ENCODE measurements at places on chromosomes 7 and 10.

GRCh38 chr10:61063901-61064300, 119.9 kb upstream of the RHOBTB1 start:
- no peak for DNase-seq

- DNase-seq: no peak
These were observed 108.9 kb downstream of the GRID1 start for GRCh38 chr10:86257683-86258082.

- DNase-seq: no peak
These were observed 183.7 kb upstream of the AUTS2 start for GRCh38 chr7:69414555-69414954.

DNA sequence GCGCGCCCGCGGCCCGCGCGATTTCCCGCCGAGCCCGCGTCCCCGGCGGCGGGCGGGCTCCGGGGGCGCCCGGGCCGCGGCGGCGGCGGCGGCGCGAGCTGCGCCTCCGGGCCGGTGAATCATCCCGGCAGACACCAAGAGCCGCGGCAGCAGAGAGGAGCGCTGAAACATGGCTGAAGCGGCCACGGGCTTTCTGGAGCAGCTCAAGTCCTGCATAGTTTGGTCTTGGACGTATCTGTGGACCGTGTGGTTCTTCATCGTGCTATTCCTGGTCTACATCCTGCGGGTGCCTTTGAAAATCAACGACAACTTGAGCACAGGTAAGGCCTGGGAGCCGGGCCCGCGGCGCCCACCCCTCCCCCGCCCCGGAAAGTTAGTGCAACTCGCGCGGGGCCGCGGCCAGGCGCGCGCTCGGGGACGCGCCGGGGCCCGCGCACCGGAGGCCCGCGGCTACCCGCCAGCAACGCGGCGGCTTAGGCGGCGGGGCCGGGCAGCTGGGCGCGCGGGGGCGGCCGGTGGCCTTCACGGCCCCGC, at the start of gene ST7:
Gene ST7 (plus strand): TSS at position 130 of the 534 bp plus-strand sequence. CDS start 40 bp downstream, at position 170.
- peak; percentile 31 for DNase-seq

- no peak for DNase-seq
These were observed 113.2 kb downstream of the MAPK8 start for GRCh38 chr10:48419714-48420113.

DNA sequence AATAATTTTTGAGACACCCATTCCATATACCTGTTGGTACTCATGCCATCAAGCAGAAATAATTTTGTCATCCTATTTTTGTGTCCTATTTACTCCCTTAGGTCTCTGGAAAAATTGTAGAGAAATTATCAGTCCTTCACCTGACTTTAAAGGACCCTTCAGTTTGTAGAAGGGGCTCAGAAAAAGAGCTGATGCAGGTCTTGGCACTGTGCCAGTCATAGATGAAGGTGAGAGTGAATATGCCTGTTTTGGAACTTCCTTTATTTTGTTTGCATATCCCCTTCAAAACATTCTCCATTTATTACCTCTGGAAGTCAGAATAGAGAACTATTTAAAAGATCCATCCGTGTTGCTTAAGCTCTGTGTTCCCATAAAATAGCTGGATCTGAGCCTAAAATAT, 321.0 kb upstream of the TPK1 start:
- DNase-seq: no peak

DNA sequence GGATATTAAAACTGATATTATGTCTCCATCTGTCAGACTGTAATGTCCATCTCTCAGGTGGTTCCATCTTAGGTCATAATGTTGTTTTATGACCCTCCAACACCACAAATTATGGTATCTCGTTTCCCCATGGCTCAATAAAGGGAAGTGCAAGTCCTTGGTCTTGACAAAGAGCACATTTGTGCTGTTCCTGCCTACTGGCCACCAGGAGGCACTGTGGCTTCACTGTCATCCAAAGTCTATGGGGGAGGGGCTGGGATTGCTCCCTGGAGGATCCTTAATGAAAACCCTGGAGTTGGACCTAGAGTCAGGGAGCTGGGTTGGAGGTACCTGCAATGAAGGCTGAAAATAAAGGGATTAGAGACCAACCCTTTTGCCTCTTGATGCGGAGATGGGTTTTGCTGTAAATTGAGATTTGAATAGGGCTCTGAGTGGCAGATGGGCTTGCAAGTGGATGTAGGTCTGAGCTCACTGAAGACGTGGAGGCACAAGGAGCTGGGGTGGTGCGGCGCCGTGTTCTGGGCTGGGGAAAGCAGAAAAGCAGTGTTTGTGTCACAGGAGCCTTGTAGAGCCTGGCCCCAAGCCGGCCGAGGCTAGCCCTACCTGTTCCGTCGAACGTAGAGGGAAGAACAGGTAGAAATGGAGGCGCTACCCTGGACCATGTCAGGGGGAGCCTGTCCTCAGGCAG, 180.5 kb upstream of the PRSS58 start:
- no peak for DNase-seq

DNA sequence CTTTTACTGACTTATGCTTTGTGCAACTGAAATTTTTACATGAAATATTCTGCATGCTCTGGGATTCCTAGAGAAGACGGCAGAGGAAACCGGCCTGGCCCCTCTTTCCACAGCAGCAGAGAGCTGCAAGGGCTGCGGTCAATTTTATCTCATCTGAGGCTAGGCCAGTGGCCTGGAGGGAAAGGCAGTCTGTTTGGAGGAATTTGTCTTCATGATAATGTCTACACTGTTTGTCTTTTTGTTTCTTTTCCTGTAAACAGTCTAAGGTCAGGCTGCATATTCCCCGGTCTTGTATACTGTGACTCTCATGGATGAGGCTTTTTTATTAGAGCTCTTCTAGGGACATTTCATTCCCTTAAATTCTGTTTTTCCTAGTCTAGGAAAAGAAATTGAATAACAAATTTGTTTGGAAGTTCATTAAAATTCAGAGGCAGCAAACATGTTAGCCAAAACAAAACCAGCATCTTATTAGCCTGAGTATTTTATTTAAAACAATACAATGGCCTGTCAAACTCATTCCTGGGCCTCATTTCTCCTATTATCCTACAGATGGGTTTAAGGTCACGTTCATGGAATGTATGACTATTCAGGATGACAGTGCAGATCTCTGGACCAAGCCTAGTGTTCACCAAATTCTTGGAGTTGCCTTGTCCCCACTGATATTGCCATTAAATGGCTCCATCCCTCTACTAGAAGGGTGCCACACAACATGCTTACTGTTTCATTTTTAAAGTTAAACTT, 26.4 kb downstream of the LAMB4 start:
- DNase-seq: no peak

GRCh38 chr7:78055001-78055573, 256.5 kb downstream of the PHTF2 start:
- DNase-seq: no peak

DNA sequence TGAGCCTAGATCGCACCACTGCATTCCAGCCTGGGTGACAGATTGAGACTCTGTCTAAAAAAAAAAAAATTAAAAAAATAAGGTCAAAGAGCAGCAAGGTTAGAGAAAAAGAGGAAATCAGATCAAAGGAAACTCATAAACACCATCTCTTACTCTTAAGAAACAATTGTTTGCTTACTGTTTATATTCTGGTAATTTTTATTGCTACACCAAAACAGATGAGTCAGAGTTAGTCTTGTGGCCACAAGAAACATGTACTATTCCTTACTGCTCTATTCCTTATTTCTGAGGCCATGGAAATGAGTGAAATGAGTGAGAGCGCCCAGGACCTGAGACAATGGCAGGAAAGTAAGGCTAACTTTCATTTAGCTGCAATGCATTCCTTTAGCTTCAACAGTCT, 387.3 kb downstream of the HPSE2 start:
- DNase-seq: no peak

GRCh38 chr7:106080300-106080987, 31.7 kb downstream of the SYPL1 start:
- no peak for DNase-seq

GRCh38 chr10:80487791-80488538, 33.9 kb downstream of the TSPAN14 start:
- no peak for DNase-seq

GRCh38 chr10:107771066-107771465, 606.6 kb upstream of the SORCS1 start:
- DNase-seq: no peak

DNA sequence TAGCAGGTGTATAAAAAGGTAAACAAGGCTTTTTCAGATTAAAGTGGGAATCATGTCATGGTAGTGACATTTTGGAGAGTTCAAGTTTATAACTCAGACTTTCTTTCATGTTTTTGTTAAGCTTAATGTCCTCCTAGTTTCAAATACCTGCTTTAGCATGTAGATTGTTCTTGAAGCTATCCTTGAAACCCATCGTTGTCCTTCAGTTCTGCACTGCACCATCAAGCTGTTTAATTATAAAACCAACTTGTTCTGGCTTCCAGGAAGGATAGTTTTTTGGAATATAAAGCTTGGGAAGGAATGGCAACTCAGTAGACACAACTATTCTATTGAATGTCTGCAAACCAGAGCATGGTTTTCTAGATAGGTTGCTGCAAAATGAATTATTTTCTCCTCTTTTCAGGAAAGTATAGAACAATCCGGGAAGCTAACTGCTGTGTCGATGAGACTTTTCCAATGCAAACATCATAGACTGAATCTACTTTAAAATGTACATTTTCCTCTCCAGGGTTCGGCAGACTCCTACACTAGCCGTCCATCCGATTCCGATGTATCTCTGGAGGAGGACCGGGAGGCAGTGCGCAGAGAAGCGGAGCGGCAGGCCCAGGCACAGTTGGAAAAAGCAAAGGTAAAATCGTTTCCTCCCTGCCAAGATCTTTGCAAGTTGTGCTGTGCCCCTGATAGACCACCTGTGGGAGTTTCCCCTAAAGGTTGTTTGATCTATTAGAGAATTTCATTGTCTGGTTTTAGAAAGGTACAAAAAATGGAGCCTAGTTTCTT, 249.8 kb downstream of the NSUN6 start:
- DNase-seq: no peak

DNA sequence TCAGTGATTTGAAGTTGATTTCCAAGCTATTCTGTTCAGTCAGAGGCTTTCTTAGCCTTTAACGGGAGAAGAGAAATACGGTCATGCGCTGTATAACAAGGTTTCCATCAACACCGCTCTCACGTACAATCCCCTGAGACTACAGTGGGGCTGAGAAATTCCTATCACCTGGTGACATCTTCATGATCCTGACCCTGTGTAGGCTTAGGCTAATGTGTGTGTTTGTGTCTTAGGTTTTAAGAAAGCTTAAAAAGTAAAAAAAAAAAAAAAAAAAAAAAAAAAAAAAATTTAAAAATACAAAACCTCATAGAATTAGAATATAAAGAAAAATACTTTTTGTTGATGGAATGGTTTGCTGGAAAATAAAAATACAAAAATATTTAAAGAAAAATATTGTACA, 1.8 kb downstream of the ZNF862 start:
- DNase-seq: no peak

DNA sequence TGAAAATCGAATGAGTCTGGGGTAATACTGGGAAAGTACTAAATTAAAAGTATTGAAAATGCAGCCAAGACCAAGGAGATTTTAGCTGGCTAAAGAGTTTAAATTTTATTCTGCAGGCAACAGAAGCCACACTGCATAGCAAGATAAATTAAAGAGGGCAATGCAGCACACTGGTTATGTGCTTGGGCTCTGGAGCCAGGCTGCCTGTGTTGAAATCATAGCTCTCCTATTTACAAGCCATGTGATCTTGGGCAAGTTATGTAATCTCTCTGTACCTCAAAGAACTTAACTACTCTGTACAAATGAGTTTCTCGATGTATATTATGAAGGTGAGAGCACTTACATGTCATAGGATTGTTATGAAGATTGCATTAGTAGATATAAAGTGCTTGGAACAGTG, 9.9 kb downstream of the SLC25A13 start:
- DNase-seq: no peak

- DNase-seq: no peak
These were observed 1193.9 kb downstream of the DNAJB9 start for GRCh38 chr7:109763611-109764010.

DNA sequence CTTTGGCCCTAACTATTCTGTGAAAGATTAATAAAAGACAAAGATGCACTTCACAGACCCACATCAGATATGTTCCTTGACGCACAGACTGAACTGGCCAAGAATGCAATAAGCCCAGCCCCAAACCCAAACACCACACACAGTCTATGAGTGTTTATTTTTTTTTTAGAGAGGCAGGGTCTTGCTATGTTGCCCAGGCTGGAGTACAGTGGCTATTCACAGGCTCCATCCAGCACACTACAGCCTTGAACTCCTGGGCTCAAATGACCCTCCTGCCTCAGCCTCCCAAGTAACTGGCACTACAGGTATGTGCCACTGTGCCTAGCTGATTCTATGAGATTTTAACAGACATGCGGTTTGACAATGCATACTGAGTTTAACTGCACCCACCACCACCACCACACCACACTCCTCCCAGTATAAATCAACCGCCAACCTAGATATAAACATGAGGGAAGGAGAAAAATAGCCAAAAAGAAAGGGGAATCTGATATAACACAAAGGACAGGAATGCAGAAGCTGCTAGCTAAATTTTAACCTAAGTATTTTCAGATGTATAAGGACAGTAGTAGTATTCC, 35.1 kb upstream of the SLC26A3 start:
- DNase-seq: no peak

DNA sequence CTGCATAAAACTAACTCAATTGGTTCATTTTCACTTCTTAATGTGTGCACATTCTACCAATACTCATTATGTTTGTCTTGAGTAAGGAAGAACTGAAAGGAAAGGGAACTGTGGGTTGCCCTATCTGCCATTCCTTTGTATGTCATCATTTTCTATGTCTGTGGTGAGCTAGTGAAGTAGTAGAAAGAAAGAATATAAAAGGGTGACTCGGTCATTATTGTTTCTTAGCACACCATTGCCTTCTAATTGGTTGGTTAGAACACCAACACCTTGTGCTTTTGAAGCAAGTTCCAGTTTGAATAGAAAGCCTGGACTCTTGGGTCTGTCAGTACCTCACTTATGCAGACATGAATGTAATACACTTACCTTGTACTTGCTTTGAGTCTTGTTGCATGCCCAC, 64.3 kb upstream of the MDFIC start:
- no peak for DNase-seq

GRCh38 chr10:98128802-98129201, 5.7 kb upstream of the R3HCC1L start:
- no peak for DNase-seq

- DNase-seq: no peak
These were observed 90.8 kb downstream of the ELAPOR2 start for GRCh38 chr7:86968618-86969017.

- no peak for DNase-seq
These were observed 15.5 kb downstream of the AGAP3 start for GRCh38 chr7:151101621-151102396.

- no peak for DNase-seq
These were observed 560.5 kb upstream of the MKI67 start for GRCh38 chr10:128686630-128687278.

GRCh38 chr7:122632238-122632637, 66.7 kb downstream of the RNF133 start:
- DNase-seq: no peak

Data from GM12892 (cell line).